ENCODE measurements at places on chromosomes 11 and 22. TPM values are rescaled to one million over a fixed set of nuclear protein-coding genes. Genes with fewer than 3 reads are reported as not detected.

DNA sequence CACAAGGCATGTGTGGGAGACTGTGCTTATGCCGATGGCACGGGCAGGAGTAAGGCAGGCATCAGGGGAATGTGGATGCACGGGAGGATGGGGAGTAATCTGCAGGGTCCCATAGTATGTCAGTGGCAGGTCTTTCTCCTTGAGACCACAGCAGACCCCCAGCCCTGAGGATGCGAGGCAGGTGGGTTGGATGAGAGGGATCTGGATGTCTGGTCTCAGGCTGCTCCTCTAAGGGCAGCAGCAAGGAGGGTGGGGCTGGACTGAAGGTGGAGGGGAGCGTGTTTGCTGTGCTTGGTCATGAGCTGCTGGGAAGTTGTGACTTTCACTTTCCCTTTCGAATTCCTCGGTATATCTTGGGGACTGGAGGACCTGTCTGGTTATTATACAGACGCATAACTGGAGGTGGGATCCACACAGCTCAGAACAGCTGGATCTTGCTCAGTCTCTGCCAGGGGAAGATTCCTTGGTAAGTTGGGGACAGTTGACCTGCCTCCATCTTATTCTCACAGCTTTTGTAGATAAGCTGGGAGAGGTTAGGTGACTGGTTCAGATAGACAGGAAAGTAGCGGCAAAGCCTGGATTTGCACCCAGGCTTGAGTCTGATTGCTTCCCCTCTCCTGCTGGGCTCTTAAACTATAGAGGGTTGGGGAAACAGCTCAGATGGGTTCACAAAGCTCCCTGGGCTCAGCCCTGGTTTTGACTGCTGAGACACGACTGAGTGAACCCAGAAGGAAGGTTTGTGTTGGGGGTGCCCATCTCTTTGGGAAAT lies at the start of gene APOL1:
TSS of gene APOL1 (plus strand) at position 380 of the 769 bp plus-strand sequence. CDS start 1,823 bp downstream, outside the sequence.
- DNase-seq: peak; percentile 62

GRCh38 chr11:130180896-130181294 lies 21.3 kb downstream of the ST14 start:
- DNase-seq: no peak

- no peak for DNase-seq
Measured at GRCh38 chr11:20250644-20251247, 90.5 kb upstream of the DBX1 start.

DNA sequence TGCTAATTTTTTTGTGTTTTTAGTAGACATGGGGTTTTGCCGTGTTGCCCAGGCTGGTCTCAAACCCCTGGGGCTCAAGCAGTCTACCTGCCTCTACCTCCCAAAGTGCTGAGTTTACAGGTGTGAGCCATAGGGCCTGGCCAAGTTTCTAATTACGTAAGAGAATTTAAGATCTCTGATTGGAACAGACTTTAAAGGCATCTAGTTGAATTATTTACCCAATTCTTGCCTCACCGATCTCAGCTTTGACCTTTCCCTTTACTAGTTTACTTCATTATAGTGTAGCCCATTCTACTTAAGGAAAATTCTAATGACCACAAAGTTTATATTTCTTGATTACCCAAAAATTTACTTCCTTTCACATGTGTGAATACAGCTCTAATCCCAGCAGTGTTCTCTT lies 81.6 kb downstream of the YAP1 start:
- no peak for DNase-seq

The EFCAB6 gene
- 0.19 TPM for total RNA-seq

The LRRC4C gene
- total RNA-seq: not detected

The CLDN5 gene
- 0.36 TPM for total RNA-seq

The E2F8 gene
- 21.1 TPM for total RNA-seq

The GLYAT gene
- total RNA-seq: not detected

The ASPHD2 gene
- total RNA-seq: 14.6 TPM

The SERHL2 gene
- 1.6 TPM for total RNA-seq

The PANX3 gene
- not detected for total RNA-seq
